ENCODE measurements at places on chromosomes 13 and 19.
A peak's percentile ranks its signal among the peaks of the same experiment; 100 is the strongest.

DNA sequence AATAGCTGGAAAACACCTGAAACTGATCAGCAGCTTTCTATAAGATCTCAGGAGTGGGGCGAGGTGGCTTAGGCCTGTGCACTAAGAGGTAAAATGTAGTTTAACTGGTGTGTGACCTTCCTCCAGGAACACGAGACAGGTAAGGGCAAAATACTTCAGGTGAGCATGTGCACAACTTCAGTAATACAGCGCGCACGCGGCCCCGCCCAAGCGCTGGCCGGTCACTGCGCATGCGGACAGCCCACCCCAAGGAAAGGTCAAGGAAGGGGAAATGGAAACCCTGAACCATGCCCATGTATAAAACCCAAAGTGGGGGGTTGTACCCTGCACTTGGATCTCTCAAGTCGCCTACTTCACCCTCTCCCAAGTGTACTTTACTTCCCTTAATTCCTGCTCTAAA lies 49.4 kb upstream of the ARHGEF7 start:
- DNase-seq: no peak

DNA sequence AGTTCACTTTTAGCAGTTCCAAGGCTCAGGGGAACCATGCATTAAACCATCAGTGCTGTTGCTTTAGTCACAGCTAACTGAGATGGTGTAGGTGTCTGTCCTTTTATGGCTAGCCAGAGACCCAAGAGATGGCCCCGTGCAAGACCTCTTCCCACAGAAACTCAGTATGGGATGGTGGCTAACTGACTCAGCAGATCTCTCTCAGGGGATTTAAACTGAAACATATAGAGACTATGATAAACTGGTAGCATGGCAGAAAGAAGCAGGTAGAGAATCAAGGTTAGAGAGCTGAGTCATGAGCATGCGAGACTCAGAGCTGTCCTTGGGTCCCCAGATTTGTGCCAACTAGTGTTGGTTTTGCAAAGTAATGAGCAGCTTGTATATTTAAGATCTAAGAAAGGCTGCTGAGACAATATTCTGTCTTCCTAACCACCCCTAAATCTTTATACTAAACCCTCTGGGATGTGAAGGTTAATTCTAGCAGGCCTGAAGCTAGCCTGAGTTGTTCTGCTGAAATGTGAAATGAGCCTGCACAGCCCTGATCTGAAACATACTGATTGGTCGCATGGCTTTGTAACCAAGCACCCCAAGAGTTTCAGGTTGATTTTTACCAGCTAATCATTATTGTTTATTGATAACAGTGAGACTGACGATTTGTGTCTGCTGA lies 6.5 kb upstream of the SCEL start:
- no peak for DNase-seq

DNA sequence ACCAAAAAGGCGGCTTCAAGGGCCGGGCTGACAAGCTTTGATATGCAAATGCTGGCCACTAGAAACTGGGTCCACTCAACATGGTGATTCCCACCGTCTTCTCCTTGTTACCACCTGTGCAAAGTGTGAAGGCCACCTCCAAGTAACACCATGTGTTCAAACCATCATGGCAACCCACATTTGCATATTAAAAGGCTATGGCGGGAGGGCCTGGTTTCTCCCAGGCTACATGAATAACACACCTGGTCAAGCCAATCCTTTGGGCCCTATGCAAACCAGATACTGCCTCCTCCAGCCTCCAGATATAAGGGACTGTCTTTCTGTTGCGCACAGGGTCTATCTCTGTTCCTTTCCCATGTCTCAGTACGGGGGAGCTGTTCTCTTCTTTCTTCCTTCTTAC lies 36.6 kb upstream of the ZSCAN5A start:
- DNase-seq: no peak

GRCh38 chr19:14005349-14006084 lies 603 bp downstream of the RFX1 start:
- DNase-seq: peak; percentile 77

DNA sequence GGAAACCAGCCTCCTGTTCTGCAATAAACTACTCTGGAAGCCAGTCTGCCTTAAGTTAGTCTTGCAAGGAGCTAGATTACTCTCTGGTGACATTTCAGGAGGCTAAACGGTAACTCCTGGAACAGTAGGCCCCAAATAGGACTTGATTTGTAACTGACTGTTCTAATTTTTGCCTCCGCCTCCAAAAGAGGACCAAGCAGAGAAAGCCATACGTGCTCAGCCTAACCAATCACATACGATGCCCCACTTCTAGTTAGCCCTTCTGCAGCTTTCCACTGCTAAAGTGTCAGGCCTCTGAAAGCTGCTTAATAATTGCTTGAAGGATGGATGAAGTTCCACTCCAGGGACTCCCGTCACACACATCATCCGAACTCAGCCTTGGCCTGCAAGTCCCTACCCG lies 744 bp downstream of the ZNF805 start:
- peak; percentile 6 for DNase-seq

- DNase-seq: no peak
Measured at GRCh38 chr19:49326165-49326704, 1.2 kb upstream of the SLC6A16 start.

- no peak for DNase-seq
Measured at GRCh38 chr13:110936519-110936918, 21.6 kb upstream of the ANKRD10 start.

DNA sequence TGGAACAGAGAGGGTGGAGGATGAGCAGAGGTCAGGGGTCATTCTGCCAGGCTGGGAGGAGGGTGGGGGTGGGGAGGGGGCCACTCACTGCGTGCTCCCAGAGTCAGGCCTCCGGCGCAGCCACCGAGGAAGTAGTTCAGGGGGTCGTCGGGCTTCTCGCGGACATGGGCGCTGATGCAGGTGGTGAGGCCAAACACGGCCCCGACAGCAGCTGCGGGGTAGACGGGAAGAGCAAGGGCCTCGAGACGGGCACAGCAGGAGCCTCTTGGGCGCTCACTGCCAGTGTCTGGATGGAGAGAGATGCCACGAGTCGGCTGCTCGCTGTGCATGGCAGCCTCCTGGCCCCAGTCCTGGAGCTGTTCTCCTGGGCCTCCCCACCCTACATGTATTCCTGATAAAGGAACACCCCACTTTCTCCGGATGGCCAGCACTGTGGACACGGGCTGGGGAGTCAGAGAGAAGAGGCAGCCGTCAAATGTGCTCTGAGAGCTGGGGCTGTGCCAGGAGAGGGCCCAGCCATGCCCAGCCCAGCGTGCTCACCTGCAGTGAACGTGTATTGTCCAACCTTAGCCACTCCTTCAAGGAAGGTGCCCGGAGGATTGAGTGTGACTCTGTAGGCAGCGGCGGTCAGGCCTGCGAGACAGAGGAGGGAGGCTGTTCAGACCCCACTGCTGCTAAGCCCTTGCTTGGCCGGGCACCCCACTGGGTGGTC lies 7.1 kb downstream of the NDUFA11 start:
- DNase-seq: no peak

- no peak for DNase-seq
Measured at GRCh38 chr13:76330761-76331160, 555.4 kb downstream of the KCTD12 start.

- DNase-seq: peak; percentile 74
Measured at GRCh38 chr19:3024870-3025548, 4.1 kb downstream of the TLE2 start.
